NCI-H2107 (cell line): ENCODE measurements at places on chromosomes 2 and 18.

- no peak for DNase-seq
These were observed 10.8 kb downstream of the SIX3 start for GRCh38 chr2:44952143-44952805.

DNA sequence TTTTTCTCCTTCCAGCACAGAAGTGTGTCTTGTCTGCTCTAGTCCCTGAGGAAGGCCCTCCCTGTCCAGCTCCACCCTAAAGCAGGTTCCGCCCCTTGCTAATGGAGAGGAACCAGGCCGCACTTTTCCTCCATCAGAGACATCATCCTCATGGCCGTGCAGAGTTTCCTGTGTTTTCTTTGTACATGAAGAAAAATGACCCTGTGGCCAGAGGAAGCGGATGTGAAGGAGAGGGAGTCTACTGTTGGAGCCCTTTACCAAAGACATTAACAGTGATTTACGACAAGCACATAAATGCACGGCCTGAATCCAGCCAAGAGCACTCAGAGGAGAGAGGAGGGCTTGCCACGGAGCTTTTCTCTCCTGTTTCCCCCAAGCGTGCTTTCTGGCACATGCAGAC, 109.5 kb downstream of the RNF144A start:
- DNase-seq: no peak

DNA sequence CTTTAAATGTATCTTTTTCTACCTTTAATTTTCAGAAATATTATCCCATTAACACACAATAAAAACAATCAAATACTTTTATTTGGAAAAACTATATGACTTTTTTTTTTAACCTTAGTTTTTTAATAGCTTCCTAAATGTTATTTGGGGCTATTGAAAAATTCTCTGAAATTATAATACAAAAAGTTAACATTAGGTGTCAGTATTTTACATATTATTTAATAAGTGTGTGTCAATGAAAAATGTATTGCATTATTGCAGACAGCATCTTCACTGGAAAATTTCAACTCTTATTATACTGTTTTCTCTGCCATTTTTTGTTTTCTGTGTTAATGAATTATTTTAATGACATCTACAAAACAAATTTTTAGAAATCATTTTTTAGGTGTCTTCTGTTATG, 51.1 kb upstream of the ARHGAP15 start:
- no peak for DNase-seq

GRCh38 chr2:88114889-88115288, 13.0 kb downstream of the FABP1 start:
- DNase-seq: no peak

DNA sequence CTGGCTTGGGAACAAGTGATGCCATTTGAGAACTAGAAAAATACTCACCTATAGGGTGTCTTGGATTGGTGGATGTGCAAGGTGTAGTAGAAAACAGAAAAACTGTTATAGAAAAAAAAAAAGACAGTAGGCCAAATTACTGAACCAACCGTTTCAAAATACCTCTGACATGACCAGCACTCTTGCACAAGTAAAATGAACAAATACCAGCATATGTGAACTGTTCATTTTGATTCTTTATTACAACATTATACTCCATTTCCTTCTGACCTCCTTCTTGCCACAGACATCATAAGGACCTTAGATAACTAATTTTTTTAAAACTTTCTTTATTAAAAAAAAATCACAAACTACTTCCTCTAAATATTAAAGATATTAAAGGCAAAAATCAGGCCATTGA, 125.5 kb downstream of the ATAD2B start:
- DNase-seq: no peak

DNA sequence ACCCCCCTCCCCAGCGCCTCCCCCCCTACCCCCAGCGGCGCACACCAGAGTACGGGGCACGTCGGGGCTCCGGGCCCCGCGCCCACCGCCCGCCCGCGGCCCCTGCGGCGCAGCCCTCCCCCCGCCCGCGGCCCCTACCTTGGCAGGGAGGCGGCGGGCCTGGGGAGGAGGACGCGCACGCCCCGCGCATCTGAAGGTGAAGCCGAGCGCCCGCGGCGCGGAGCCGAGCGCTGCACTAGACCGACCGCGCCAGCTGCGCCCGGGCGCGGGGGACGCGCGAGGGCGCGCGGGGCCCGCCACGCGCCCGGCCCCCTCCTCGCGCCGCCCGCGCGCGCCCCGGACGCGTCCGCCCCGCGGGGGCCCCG, at the start of gene ZNF516:
Gene ZNF516, minus strand, starts transcription at position 237 of the 365 bp plus-strand sequence. CDS start 52,188 bp downstream, outside the sequence.
- DNase-seq: no peak

GRCh38 chr2:221444106-221444505, 128.0 kb downstream of the EPHA4 start:
- no peak for DNase-seq

DNA sequence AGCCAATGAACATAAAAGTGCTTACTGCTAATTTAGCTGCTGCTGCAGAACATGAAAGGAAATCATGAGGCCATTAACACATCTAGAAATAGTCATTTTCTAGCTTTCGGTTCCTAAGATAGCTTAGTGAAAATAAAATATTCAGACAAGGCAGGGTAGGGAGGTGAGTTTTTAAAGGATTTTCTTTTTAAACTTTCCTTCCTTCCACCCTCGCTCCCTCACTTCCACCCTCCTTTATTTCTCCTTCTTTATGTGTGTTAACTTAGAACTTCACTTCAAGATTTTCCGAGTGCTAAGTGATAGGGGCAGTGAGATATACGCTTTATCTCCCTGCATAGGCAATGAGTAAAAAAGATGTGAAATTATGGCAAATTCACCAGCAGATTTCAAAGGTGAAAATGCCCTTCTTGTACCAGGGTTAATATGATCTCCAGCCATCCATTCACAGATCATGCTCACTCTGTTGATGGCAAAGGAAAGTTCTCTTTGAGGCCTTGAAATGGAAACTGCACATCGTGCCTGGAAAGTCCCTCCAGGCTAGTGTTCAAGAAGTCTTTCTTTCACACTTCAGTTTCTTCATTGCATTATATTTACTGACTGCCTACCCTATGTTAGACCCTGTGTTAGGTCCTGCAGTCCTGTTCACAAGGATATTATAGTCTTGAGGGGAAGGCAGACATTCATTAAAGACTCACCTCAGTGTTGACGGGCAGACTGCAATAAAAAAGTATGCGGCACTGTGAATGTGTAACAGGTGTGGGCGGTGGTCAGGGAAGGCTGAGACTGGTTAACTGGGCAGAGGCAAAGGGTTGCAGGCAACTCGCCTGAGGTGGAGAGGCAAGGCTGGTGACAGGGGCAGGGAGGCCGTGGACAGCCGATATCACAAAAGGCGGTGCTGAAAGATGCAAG, 200.8 kb downstream of the PLCL1 start:
- DNase-seq: no peak

DNA sequence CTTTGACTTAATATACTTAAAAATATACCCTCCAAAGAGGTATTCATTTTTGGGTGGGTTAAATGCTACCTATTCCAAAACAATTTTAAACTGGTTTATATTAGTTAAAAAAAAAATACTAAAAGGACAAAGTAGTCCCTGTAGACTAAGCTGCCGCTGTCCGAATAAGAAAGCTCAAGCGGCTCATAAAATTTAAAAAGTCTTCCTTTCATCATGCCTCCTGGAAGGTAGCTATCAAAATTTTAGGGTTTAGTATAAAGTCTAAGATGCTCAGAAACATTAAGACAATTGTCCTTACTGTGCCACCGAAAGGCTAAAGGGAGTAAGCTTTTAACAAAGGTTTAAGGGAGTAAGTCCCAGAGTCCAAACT, 440 bp upstream of the UGGT1 start:
- DNase-seq: no peak

GRCh38 chr2:233402346-233402745, 48.1 kb downstream of the DGKD start:
- DNase-seq: no peak

- no peak for DNase-seq
These were observed 240.2 kb downstream of the ALPK2 start for GRCh38 chr18:58388736-58389135.
